D341Med (cell line): ENCODE measurements at places on chromosomes 7 and 10.

DNA sequence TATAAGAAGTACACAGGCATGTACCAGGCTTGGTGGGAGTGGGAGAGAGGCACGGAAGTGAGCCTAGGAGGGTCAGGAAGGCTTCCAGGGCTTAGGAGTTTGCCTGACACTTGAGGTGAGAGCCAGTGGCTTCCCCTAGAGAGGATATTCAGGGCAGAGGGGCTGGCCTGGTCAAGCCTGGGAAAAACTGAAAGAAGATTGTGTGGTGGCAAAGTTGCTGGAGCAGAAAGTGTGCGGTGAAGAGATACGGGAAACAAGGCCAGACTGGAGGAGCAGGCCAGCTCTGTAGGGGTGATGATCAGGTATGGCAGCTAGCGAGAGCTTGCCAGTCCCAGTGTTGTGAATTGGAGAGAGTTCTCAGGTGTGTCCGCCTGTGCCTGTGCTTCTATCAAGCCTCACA is 129.9 kb downstream of the CCNY start:
- DNase-seq, result no peak

DNA sequence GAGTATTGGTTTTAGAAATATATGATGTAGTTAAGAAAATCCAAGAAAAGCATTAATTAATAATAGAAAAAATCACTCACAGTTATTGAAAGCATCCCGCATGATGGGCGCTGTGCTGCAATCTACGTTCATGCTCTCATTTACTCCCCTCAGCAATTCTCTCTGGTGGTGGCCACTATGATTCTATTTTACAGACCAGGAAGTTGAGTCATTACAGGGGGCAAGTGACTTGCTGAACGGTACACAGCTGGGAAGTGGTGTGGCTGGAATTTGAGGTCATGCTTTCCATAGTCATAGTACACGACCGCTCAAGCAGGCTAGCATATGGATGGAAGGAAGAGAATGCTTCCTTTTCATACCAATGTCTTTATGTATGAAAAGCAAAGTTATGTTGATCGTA is 117.4 kb downstream of the TES start:
- DNase-seq, result no peak

DNA sequence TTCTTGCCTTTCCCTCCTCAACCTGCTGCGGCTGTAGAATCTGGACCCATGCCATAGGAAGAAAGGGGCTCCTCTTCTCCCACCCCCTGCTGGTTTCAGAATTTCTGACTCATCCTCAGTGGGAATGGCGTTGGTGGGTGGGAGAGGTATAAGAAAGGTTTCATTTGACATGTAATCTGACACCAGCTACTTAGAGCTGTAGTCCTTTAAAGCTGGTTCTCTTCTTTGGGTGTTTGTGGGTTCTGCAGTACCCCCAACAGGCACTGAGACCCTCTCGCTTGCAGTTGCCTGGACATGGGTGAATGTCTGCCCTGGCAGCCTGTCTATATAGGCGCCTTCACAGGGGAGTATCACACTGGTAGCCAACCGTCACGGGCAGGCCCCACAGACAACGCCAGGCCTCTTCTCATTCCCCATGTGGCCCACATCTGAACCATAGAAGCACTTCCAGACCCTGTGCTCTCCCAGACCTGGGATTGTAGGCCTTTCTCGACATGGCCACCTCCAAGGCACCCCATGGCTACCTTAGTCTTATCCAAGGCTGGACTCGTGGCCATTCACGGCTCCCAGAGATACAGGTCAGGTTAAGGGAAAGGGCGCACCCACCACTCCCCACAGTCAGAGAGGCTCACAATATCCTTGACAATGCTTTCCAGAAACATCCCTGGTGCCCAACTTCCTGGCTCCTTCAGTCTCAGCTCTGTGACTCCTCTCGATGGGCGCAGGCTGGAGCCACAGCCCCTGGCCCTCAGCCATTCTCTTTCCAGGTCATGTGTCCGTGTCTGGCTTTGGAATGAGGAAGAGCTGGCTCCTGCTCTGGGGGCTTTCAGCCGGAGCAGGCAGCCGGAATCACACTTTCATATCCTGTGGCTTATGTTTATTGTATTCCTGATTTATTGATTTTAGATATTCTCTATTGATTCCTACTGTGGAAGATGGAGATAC is 17.5 kb downstream of the ZNF862 start:
- DNase-seq, result no peak

GRCh38 chr10:129622736-129623135 is 155.7 kb downstream of the MGMT start:
- no peak for DNase-seq

DNA sequence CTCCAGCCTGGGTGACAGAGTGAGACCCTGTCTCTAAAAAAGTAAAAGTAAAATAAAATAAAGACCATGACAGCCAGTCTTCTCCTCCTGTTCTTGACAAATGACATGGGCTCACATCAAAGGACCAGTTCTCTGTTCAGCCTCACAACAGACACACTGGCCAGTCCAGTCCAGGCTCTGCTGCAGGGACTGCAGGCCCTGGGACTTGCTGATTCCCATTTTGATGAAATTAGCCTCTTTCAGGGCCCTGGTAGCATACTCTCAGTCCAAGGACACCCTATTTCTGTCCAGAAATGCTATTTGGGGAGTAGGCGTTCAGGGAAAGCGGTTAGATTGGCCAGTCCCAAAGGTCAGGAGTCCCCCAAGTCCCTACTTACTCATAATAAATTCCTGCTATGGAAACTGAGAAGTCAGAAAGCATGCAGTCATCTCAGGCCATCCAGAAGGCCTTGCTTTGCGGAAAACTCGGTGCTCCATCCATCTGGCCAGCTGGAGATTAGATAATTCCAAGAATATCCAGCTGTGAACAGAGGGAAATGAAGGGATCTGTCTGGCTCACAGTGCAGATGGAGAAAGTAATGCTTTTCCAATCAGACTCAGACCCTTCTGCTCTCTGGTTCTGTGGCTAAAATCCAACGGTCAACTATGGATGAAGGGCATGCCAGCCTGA is 74.4 kb downstream of the RAB11FIP2 start:
- no peak for DNase-seq

DNA sequence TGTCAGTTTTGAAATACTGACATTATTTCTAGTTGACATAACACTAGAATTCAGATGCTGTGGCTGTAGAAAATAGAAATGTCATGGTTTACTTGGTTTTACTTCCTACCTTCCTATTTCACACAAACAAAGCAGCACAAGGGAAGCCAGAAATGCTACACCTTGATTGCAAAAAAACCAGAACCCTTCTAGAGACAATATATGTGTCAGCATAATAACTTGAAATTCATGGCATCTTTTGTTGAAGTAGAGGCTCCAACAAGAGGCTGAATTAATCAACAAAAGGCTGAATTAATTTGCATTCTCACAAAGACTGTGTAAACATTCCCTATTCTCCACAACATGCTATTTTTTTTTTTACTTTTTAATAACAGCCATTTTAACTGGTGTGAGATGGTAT is 25.2 kb downstream of the ZNF117 start:
- DNase-seq, result no peak

DNA sequence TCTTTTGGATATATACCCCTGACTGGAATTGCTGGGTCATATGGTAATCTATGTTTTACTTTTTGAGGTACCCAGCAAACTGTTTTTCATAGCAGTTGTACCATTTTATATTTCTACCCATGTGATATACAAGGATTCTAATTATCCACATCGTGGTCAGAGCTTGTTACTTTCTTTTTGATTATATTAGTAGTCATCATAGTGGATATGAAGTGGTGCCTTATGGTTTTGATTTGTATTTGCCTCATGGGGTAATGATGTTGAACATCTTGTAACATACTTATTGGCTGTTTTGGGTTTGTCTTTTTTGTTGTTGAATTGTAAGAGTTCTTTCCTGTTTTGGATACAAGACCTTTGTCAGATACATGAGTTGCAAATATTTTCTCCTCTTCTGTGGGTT is 51.7 kb downstream of the MAPK8 start:
- DNase-seq, result no peak

GRCh38 chr10:104581884-104582601 is 59.0 kb upstream of the SORCS3 start:
- DNase-seq, result no peak

GRCh38 chr7:15600298-15600697 is 38.5 kb upstream of the AGMO start:
- no peak for DNase-seq

DNA sequence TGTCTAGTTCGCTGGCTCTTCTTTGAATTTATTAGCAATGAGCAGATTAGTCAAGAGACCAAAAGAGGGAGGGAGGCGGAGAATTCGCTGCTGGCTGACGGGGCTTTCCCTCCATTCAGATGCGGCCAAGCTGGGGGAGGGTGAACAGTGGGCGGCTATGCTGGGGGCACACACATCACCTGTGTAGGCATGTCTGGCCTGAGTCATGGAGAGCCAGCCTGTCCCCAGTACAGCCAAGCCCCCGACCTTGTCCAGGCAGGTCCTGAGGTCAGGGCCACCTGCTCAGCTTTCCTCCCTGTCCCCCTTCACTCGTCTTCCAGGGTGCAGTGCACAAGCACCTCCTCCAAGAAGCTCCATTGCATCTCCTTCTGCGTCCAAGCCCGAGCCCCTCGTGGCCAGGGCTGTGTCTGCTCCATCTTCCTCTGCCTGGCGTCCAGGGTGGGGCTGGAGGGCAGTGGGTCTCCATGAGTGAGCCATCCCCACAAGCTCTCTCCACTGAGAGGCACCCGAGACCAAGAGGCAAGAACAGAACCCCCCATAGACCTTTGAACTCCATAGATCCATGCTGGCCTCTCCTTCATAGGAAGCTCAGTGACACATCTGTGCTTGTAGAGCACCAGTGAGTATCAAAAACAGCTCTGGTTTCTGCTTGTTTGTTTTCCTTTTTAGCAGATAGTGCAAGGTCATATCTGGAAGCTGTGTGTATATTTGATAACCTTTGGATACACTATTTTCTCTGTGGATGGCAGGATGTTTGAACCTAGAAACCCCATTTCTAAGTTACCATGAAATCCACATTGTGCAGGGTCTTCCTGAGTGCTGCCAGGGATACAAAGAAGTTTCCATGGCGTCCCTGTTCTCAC is 1.9 kb upstream of the DEPP1 start:
- DNase-seq, result no peak

DNA sequence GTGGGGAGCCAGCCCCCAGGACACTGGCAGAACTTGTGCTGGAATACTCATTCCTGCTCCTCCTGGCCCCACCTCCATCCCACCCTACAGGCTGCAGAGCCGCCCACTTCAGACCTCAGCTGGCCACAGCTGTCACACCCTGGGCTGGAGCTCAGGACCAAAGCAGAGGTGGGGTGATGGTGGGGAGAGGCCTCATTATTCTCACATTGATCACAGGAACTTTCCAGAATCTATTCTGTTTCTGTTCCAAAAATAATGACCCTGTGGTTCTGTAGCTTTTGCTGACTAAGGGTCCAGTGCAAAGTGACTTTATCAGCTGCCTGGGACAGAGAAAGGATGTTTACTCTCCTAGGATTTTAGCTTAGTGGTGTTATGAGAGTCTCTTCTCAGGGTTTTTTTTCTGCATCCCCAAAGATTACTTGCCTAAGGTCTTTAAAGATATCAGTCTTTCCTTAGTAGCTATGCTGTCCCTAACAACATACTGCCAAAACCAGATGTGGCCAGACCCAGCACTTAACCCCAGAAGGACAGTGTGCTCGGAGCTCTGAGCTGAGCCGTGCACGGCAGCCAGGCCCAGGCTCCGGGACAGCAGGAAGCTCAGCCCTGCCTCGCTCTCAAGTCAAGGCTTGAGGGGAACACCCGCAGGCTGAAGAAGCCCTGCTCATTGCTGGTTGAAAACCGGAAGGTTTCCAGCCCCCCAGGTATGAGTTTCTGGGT is 223.3 kb downstream of the MLLT10 start:
- DNase-seq, result no peak

GRCh38 chr7:146826329-146826728 is 709.7 kb downstream of the CNTNAP2 start:
- DNase-seq, result no peak

DNA sequence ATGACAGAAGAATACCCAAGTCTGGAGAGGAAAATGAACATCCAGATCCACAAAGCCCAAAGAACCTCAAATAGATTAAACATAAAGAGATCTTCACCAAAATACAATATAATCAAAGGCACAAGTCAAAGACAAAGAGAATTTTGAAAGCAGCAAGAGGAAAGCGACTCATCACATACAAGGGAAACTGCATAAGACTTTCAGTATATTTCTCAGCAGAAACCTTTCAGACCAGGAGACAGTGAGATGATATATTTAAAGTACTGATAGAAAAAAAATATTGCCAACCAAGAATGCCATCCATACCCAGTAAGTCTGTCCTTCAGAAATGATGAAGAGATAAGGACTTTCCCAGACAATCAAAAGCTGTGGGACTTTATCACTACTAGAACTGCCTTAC is 81.5 kb upstream of the GALNT17 start:
- DNase-seq, result no peak

DNA sequence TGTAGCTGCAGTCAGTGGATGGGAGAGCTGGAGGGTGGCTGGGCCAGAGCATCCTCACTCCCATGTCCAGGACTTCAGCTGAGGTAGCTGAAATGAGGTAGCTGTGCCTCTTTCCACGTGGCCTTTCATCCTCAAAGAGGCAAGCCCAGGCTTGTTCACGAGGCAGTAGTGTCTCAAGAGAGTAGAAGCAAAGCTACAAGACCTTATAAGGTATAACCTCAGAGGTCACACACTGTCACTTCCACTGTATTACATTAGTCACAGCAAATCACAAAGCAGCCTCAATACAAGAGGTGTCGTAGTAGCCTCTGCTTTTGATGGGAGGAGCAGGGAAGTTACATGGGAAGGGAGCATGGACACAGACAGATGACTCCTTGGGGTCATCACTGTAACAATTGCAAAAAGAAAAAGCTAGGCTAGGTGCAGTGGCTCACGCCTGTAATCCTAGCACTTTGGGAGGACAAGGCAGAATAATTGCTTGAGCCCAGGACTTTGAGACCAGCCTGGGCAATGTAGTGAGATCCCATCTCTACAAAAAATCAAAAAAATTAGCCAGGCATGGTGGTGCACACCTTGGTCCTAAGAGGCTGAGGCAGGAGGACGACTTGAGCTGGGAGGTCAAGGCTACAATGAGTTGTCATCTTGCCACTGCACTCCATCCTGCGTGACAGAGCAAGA is 97.5 kb downstream of the SKIDA1 start:
- no peak for DNase-seq

DNA sequence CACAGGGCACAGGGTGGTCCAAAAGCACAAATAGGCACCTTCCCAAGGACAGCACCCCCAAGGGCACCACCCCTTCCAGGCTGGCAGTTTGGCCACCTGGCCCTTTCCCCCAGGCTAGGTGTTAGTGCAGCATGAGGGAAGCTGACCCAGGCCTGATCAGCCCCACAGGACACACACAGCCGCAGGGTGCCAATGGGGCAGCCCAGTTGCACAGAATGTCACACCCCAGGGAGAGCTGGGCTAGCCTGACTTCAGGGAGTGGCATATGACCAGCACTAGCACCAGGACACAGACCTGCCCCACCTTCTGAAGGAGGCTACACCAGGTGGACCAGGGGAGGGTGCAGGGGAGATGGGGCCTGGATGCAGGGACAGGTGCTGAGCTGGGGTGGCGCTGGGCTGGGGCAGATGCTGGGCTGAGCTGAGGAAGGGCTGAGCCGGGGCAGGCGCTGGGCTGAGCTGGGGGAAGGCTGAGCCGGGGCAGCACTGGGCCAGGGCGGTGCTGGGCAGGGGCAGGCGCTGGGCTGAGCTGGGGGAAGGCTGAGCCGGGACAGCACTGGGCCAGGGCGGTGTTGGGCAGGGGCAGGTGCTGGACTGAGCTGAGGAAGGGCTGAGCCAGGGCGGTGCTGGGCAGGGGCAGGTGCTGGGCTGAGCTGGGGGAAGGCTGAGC is 3.9 kb upstream of the ADAM8 start:
- DNase-seq, result no peak
